Activated T-cell treated with anti-CD3 and anti-CD28 coated beads, Interleukin-2, amount 50 U/mL, for 72 hours (primary cell): ENCODE measurements at places on chromosomes 12 and 14.

GRCh38 chr14:44745371-44745770 is 216.4 kb downstream of the KLHL28 start:
- no peak for DNase-seq

DNA sequence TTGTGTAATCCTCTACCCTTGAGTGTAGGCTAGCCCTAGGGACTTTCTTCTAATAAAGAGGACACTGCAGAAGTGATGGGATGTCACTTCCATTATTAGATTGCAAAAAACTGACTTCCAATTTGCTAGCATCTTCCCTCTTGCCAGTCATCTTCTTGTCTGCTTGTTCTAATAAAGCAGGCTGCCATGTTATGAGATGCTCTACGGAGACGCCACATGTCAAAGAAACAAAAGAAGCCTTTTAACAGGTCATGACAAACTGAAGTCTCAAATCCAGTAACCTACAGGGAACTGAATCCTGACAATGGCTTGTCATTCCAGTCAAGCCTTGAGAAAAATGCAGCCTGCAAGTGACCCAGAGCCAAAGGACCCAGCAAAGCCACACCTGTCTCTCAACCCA is 76.0 kb downstream of the CEP128 start:
- DNase-seq, result no peak

- DNase-seq, result no peak
Measured at GRCh38 chr14:90599339-90599738, 202.5 kb downstream of the CALM1 start.

DNA sequence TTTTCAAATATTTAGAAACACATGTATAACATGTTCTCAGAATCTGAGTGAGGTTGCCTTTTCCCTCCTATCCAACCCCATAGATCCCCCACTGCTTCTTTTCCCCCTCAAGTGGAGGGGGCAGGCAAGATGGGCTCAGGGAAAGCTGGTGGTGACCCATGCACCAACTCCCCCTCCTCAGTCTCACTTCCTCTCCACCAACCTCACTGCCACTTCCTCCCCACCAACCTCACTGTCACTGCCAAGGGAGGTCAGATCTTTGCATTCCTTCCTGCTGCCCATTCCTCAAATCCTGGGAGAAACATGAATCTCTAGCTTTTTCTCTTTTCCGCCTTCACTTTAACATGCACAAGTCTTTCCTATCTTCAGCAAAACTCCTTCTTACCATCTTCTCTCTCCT is 48.7 kb downstream of the SPTB start:
- DNase-seq, result no peak

- DNase-seq, result no peak
Measured at GRCh38 chr14:60575008-60575407, 66.1 kb downstream of the SIX6 start.

GRCh38 chr14:23248601-23249000 is 10.9 kb downstream of the RNF212B start:
- no peak for DNase-seq

DNA sequence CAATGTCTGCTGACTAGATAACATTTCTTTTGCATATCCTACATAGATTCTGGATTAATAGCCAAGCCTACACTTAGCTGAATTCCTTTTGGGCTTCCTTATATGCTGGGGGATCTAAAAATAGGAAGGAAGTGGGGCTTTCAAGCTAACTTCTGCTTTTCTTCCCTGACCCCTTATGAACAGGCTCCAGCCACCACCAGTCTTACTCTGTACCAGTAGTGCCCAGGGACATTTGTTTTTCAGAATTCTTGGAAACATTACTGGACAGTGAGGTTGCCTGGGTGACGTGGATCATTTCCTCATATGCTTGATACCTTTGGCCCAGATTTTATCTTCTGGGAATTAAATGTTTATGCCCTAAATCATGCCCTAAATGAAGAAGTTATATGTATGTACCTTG is 55.9 kb upstream of the SRRM4 start:
- no peak for DNase-seq

DNA sequence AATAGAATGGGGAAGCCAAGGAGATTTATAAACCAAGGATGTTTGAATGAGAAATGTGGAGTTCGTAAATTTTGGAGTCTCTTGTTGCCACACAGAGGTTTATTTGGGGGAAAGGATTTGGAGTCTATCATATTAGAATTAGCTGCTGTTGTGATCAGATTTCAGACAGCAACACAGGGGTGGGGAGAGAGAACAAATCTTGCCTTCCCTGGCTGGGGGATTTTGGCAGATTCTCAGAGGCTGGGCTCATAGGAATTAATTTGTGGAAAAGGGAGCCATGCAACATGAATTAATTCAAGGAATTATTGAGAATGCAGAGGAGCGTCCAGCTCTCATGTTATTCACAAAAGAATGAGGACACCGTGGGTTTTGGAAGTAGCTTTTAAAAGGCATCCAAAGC is 73.9 kb upstream of the PRMT8 start:
- DNase-seq, result no peak
